ENCODE measurements at places on chromosomes 12 and 14.

DNA sequence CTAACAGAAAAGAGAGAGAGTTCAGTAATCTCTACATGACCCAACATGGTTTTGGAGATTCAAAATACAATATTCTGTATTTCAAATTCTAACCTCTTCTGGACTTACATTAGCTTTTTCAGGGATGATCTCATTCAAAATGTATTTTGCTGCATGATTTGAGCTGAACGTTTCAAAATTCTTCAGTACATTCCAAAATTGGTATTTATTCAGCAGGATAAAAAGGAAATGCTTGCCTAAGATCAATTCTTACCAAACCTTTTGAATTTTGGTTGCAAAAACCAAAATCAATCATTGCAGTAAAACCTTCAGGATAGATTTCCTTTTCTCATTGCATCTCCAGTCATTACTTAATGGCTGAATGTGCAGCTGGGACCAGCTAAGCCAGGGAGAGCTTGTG is 1761.3 kb upstream of the SEL1L start:
- no peak for DNase-seq

DNA sequence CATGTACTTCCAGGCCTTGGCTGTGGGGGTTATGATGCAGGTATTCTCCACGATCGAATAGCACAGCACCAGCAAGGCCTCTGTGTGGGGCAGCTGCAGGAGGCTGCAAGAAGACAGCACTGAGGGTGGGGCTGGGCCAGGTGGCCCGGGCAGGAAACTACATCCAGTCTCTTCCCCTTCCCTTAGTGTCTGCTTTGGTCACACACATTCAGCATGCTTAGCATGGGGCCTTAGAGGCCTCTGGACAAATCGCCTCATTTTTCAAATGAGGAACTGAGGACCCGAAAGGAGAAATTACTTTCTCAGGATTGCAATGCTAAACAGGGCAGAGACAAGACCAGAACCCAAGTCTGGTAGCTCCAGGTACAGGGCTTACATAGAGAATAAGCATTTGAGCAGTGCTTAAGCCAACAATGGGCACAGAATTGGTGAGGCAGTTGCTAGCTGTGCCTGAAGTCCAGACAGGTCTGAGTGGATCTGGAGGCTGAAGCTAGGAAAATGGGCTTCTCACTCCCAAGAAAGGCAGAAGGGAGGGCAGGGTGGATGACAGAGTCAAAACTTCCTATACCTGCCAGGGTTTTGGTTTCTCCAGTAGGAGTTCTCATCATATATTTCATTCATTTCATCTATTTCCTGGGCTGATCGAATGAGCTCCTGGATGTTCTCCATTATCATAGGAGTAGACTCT is 3.5 kb downstream of the ACRBP start:
- DNase-seq, result no peak

DNA sequence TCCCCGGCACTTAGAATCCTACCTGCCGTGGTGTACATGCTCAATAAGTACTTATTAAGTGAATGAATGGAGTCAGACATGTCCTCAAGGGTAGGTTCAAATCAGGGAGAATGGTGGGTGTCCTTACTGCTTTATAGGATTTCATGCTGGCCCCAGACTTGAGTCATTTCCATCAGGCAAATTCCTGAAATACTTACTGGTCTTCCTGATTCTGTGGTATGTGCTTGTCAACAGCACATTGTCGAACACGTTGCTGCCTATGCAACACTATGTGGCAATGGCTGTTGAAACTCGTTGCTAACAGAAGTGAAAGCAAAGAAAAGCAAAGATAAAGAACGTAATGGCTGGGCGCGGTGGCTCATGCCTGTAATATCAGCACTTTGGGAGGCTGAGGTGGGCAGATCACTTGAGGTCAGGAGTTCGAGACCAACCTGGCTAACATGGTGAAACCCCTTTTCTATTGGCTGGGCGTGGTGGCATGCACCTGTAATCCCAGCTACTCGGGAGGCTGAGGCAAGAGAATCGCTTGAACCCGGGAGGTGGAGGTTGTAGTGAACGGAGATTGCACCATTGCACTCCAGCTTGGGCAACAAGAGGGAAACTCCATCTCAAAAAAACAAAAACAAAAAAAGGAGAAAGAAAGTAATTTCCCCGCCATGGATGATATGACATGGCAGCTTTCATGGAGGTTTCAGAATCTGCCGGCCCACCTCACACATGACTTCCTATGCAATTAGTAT is 214.9 kb downstream of the ZFP36L1 start:
- DNase-seq, result no peak

- DNase-seq, result no peak
Measured at GRCh38 chr12:54126029-54126695, 62.6 kb downstream of the SMUG1 start.

DNA sequence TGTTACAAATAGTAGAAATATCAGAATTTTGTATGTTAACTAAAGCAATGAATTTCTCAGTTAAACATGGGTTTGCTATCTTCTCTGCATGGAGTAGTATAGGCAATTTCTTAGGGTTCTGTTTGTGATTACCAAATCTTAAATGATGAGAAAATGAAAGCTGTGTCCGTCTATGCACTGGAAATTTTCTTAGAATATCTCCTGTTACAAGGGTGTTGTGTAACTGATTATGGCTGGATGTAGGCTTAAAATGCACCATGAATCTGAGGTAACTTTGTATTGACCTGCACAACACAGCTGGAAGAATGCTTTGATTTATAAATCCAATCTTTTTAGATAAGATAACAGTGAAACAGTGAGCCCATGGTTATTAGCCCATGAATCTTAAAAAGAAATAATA is 17.8 kb downstream of the TRIP11 start:
- DNase-seq, result no peak

DNA sequence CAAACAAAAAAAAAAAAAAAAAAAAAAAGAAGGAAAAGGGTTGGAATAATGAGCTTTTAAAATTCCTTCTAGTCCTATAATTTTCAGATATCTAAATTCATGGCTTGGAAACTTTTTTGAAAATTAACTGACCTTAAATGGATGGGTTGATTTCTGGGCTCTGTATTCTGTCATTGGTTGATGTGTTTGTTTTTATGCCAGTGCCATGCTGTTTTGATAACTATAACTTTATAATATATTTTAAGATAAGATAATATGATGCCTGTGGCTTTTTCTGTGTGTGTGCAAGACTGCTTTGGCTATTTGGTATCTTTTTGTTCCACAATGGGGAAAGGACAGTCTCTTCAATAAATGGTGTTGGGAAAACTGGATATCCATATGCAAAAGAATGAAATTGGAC is 7.3 kb downstream of the OR10G3 start:
- DNase-seq, result no peak

GRCh38 chr14:28831126-28831525 is 64.5 kb downstream of the FOXG1 start:
- no peak for DNase-seq

- no peak for DNase-seq
Measured at GRCh38 chr12:39199351-39199750, 243.6 kb downstream of the KIF21A start.

GRCh38 chr12:129961091-129961490 is 57.3 kb upstream of the TMEM132D start:
- DNase-seq, result peak; percentile 29

DNA sequence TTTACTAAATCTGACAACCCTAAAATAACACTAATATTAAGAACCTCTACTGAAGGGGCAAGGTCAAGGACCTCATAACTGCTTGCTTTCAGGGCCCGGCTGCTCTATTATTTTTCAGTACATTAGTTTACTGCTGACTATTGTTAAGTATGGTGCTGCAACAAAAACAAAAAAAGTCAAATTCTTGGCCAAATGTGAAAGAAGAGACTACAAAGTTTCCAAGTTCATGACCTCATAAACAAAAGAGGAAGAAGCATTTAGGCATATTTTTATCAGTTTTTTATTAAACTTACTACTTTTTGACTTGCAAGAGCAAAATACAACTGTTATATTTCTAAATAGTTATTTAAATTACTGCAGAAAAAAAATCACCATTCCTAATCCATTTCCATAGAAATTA is 109.8 kb upstream of the GPHB5 start:
- DNase-seq, result no peak

DNA sequence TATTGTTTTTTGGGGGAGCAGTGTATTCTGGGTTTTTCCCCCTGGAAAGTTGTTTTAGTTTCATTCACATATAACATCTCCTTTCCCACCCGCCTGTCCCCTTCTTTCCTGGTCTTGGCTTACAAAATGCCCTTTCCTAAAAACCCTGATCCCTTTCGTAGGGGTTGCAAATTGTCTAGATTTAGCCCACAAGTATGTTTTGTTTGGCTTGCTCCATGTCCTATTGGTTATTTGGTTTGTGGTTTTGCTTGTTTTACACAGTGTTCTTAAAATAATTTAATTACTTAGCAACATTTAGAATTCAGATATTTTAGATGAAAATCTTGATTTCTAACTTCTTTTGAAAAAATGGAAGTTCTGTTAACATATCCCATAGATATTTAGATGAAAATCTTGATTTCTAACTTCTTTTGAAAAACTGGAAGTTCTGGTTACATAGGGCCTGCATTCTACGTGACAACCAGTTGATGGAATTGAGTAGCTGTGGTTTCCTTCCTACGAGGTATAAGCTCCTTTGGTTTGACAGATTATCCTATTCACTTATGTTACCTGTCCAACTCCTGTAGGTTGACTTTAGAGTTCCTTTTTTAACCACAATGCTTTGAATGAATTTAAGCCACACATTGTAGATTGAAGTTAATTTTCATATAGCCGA is 89.2 kb upstream of the TMEM263 start:
- DNase-seq, result no peak

DNA sequence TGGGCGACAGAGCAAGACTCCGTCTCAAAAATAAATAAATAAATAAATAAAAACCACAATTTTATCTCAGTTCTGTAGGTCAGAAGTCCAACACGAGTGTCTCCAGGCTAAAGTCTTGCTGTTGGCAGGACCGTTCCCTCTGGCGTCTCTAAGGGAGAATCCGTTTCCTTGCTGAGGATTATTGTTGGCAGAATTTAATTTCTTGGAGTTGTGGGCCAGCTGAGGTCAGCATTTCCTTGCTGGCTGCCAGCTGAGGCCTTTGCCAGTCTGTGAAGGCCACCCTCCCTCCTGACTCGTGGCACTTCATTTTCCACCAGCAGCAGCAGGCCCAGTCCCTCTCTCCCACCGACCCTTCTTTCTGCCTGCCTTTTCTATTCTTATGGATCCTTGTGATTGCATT is 17.2 kb downstream of the PSMC1 start:
- DNase-seq, result peak; percentile 28

- DNase-seq, result no peak
Measured at GRCh38 chr12:109679501-109680263, 33.9 kb upstream of the FAM222A start.

- no peak for DNase-seq
Measured at GRCh38 chr14:79412822-79413221, 798.5 kb downstream of the DIO2 start.

GRCh38 chr12:49339464-49339861 is 2.5 kb upstream of the C1QL4 start:
- DNase-seq, result no peak

DNA sequence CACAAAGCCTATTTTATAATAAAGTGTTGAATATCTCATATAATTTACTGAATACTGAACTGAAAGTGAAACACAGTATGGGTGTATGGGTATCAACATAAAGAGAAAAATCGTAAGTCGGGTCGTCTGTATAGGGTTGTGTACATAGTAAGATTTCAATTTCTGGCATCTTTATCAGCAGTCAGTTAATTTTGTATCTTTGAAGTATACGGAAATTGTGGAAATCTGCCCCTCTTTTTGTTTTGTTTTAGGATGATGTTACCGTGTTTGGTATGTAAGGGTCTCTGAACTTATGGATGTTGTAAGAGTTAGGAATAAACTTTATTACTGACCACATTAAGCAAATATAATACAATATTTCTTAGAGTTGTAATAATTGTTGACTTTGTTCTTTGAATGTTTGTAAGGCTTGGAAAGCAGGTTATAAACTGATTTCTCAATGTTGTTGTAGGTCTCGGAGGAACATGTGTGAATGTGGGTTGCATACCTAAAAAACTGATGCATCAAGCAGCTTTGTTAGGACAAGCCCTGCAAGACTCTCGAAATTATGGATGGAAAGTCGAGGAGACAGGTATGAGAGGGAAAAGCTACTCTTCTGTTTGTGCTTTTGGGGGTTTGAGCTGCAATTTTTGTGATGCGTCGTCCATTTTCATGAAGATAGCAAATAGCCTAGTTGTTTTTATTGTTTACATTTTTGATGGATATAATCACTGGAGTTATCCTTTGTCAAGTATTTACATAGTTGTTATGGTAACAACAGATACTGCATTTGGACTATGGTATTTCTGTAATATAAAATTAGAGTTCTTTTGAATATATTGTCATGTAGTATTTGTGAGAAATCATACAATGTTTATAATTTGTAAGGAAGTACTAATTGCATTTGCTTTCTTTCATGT is 12.0 kb downstream of the EID3 start:
- DNase-seq, result no peak

- DNase-seq, result peak; percentile 87
Measured at GRCh38 chr12:32305163-32305562, 94.2 kb upstream of the FGD4 start.

DNA sequence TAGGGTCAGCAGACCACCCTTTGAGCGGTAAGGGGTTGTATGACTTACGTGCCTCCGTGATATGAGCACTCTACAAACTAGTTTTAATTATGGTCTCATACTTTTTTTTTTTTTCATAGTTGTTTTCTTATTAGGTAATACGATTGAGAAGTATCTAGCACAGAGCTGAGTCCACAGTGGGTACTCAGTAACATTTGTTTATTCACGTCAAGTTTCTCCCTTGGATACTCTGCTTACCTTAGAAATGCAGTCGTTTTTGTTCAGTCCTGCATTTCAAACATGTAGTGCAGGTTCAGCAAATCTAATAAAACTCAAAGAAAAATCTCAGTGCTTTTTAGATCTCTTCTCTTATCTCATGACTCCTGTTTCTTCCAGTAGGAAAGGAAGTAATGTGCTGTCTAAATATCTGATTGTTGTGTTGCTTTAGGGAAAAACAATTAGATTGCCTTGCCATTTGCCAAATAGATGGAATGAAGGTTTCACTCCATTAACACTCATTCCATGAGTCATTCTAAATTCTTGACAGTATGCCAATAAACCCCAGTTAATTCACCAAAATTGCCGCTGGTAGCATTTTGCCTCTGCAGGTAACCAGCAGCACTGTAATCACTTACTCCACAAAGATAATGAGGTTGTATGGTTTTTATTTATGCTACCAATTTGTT is 118.9 kb downstream of the PTCSC3 start:
- peak; percentile 87 for DNase-seq

GRCh38 chr12:95674631-95675030 is 115.9 kb downstream of the NTN4 start:
- peak; percentile 85 for DNase-seq

DNA sequence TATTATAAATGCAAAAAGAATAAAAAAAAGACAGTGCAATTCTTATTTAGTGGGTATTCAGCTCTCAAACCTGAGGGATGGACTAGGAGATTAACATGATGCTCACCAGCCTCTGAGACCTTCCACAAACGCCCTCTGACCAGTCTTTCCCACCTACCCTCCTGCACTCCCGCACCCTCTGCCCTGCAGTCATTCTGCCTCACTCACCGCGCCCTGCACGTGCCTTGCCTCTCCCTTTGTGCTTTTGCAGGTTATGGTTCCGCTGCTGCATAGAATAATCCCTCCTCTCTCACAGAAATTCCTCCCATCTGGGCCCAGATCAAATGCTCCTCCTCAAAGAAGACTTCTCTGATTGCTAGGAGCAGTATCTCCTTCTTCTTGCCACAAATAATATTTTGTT is 28.5 kb upstream of the TMCC3 start:
- DNase-seq, result no peak

GRCh38 chr12:27619308-27619707 is 76.9 kb upstream of the REP15 start:
- no peak for DNase-seq
